Activated CD8-positive, alpha-beta T cell treated with anti-CD3 and anti-CD28 coated beads, Interleukin-2, amount 10 ng/mL, durations not matched to agents 7 days and 5 days (primary cell): ENCODE measurements at places on chromosomes 11 and 22.

DNA sequence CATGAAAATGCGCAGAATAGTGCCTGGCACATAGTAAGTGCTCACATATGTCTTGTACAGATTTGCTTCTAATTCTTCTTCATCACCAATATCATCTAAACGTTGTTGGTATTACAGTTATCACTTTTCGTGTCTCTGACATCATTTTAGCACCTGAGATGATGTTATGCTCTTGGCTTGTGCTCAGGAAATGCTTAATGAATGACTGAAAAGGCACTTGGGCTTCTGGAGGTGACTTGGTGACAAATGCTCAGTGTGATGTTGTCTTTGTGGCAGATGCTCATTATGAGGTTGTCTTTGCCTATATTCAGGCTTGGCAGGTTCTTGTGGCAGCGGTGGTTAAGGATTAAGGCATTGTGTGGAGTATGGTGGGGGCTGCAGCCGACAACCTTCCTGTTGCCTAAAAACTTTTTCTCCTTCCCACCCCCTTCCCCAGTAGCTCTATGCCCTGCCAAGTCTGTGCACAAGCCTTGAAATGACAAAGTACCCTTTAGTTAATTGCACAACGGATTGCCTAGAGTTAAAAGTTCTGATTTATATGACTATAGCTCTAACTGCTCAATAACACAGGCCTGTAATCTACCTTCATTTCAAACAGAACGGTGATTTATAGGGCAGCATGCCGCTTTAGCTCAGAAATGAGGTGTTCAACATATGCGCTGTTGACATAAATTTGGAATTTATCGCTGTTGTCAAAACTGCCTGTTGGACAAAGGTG lies 82.5 kb downstream of the ZBTB16 start:
- DNase-seq, result no peak

DNA sequence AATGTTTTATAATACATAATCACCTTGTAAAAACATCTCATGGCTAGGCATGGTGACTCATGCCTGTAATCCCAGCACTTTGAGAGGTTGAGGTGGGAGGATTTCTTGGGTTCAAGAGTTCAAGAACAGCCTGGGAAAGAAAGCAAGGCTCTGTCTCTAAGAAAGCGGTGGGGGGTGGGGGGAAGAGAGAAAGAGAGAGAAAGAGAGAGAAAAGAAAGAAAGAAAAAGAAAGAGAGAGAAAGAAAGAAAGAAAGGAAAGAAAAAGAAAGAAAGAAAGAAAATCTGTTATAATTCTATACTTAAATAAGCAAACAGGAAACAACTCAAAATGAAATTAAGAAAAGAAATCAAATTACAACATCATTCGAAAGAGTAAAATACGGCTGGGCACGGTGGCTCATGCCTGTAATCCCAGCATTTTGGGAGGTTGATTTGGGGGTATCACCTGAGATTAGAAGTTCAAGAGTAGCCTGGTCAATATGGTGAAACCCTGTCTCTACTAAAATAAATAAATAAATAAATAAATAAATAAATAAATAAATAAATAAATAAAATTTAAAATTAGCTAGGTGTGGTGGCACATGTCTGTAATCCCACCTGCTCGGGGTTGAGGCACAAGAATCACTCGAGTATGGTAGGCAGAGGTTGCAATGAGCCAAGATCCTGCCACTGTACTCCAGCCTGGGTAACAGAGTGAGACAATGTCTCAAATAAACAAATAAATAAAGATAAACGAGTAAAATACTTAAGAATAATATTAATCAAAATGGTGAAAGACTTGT lies 65.4 kb downstream of the ZNF280B start:
- DNase-seq, result no peak

DNA sequence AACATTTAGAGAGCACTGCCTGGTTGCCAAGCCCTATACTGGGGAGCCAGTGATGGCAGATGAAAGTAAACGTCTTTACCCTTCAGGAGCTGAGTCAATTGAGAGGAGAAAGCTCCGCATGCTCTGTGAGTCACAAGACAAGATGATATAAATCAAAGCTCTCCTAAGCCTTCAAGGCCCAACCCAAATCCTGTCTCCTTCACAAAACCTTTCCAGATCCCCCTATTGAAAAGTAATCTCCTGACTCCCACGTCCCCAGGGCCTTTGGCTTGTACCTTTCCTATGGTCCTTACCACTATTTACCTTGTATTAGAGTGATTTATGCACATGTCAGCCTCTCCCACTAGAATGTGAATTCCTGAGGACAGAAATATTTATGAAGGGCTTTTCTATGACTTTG lies 230.1 kb upstream of the TENM4 start:
- no peak for DNase-seq

GRCh38 chr11:130369141-130369691 lies 54.5 kb upstream of the ZBTB44 start:
- DNase-seq, result no peak

- no peak for DNase-seq
Observed at GRCh38 chr22:42889304-42889703, 32.2 kb upstream of the ARFGAP3 start.

DNA sequence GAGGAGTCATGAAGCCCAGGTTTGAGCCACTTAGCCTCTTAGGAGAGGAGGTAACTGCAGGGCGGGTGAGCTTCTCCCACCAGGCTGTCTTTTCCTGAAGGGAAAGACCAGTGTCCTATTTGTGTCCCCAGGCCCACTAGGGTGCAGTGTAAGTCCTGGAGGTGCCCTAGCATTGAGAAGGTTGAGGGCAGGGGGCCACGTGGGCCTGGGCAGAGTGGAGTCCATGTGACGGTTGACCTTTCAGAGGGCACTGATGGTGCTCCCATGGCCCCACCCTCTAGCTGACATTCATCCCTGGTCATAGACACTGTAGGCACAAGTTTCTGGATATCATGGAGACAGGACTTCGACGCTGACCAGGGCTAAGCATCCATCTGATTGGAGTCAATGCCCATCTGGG lies 44.1 kb upstream of the TP53I11 start:
- DNase-seq, result peak; percentile 12
